ENCODE measurements at places on chromosomes 16 and 17.
A peak's percentile ranks its signal among the peaks of the same experiment; 100 is the strongest.

GRCh38 chr16:3760518-3760917 lies 43.2 kb upstream of the TRAP1 start:
- no peak for DNase-seq

- DNase-seq, result no peak
Observed at GRCh38 chr16:24652803-24653202, 76.6 kb upstream of the TNRC6A start.

DNA sequence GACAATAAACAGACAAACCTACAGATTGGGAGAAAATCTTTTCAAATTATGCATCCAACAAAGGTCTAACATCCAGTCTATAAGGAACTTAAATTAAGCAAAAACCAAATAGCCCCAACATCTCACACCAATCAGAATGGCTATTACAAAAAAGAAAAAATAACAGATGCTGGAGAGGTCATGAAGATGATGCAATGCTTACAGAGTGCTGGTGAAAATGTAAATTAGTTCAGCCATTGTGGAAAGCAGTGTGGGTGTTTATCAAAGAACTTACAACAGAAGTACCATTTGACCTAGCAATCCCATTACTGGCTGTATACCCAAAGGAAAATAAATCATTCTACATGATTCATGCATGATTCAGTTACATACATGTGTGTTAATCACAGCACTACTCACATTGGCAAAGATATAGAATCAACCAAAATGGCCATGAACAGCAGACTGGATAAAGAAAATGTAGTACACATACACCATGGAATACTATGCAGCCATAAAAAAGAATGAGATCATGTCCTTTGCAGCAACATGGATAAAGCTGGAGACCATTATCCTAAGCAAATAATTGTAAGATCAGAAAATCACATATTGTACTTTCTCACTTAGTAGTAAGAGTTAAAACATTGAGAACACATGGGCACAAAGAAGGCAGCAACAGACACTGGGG lies 223.9 kb upstream of the WSB1 start:
- no peak for DNase-seq

GRCh38 chr17:57541472-57542394 lies 203.4 kb downstream of the CCDC182 start:
- no peak for DNase-seq

- DNase-seq, result no peak
Observed at GRCh38 chr17:18225642-18226283, 328 bp downstream of the LLGL1 start.

- DNase-seq, result peak; percentile 81
Observed at GRCh38 chr16:30186782-30187555, 3.6 kb downstream of the CORO1A start.

GRCh38 chr17:50047083-50047482 lies 8.8 kb upstream of the ITGA3 start:
- DNase-seq, result no peak

- DNase-seq, result no peak
Observed at GRCh38 chr17:4576729-4577322, 7.5 kb upstream of the SMTNL2 start.

DNA sequence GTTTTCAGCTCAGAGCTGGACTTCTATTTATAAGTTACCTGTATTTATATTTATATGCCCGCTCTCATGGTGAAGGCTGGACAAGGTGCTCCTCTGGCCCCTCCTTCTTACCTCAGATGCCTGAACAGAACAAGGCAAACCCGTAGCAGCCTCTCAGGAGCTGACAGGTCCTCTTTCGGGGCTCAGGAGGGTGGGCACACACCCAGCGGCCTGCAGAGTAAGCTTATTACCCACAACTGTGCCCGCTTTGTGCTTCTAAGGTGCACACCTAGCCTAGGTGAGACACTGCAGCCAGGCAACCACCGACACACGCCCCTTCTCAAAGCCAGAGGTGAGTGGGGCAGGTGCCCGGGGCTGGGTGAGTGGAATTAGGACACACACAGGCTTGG lies 5.3 kb downstream of the NKIRAS2 start:
- DNase-seq, result no peak

DNA sequence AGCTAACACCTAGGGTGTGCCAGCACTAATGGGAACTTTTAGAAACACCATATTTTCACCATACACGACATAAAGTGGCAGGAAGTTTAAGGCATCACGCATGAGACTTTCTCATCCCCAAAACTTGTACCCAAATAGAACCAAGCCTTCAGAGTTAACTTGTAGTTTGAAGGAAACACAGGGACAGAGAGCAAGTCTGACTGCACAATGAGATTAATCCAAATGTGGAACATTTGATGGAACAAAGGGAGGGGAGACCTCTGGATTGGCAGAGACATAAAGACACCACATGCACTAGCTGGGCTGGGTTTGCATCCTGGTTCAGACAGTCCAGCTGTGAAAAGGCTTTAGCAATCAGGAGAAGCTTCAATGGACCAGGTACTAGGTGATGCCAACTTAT lies 24.1 kb downstream of the NPRL3 start:
- no peak for DNase-seq

GRCh38 chr16:88633684-88634140 lies 4.7 kb upstream of the IL17C start:
- peak; percentile 52 for DNase-seq

DNA sequence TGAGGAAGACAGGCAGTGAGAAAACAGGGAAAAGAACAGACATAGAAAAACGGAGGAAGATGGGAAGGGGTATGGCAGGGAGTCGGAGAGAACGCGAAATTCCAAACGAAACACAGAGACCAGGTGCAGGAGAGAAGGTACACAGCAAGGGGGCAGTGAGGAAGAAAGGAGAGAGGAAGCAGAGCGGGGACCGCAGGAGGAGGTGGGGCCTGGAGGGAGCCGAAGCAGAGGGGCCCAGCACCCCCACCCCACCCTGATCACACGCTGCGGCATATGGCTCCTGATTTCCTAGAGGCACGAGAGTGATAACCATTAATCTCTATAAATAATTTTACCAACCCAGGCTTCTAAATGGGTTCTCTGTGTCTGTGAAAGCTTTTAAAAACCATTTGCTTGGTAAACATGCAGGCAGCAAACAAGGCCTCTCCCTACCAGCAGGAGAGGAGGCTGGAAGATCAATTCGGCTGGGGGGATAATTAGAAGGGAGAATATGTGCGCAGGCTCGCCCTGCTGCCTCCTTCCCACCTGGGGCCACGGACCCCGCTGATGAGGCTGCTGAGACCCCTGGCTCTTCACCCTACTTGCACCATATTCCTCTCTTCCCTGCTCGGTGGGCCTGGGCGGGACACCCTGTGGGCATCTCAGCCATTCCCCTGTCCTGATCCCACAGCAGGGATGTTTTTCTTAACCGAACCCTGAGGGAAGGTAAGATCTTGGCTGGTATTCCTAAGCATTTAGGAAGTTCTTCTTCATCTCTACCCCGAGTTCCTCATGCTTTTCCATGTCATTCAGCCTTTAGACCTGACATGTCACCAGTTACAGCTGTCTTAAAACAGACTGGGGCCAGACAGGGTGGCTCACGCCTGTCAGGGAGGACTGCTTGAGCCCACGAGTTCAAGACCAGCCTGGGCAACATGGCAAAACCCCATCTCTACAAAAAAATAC lies 86.7 kb downstream of the TMEM132E start:
- DNase-seq, result no peak

DNA sequence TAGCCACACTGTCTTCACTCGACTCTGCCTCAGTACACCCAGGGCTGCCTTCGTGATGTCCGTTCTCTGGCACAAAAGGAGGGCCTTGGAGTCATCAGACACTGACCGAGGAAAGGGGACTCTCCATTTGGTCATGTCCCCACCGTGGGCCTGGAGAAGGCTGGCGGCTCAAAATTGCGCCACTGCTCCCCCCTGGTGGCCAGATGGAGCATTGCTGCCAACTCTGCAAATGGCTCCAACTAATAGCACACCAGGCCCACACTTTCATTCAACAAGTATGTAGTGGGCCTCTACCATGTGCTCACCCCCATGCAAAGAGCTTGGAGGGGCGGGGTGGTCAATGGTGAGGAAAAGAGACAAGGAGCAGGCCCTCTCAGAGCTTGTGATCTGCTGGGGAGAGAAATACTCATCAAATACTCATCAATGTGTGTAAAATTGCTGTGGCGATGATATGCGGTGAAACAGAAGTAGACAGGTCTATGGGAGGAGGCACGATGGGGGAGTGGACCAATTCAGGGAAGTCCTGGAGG lies 5.2 kb upstream of the GRIN2C start:
- peak; percentile 65 for DNase-seq

DNA sequence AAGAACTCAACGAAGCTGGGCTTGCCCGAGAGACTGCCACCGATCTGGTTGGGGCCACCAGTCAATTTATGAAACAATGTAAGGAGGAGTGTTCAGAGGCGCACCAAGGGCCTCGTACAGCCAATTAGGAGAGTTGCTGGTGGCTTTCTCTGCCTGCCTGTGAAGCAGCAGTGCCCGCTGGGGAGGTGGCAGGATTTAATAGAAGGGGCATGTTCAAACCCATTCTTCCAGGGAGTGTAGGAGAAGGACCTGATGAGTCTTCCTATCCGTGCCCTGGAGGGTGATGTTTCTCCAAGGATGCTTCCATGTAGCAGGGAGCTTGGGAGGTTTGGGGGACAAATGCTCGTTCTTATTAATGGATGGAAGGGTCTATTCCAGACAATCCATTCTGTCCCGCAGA lies 178.4 kb downstream of the CCDC182 start:
- no peak for DNase-seq

DNA sequence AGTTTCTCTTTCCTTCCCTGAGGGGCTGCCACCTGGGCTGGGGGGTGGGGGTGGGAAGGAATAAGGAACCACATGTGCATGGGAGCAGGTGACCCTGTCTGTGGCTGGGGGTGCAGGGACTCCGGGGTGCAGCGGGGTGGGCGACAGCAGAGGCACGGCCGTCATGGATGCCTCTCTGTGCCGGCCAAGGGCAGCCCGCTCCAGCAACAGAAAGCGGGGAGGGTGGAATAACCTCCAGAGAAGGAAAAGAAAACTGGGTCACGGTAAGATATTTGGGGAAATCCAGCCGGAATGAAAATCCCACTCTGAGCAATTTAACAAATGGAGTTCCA lies 4.2 kb downstream of the NDUFAF8 start:
- no peak for DNase-seq

DNA sequence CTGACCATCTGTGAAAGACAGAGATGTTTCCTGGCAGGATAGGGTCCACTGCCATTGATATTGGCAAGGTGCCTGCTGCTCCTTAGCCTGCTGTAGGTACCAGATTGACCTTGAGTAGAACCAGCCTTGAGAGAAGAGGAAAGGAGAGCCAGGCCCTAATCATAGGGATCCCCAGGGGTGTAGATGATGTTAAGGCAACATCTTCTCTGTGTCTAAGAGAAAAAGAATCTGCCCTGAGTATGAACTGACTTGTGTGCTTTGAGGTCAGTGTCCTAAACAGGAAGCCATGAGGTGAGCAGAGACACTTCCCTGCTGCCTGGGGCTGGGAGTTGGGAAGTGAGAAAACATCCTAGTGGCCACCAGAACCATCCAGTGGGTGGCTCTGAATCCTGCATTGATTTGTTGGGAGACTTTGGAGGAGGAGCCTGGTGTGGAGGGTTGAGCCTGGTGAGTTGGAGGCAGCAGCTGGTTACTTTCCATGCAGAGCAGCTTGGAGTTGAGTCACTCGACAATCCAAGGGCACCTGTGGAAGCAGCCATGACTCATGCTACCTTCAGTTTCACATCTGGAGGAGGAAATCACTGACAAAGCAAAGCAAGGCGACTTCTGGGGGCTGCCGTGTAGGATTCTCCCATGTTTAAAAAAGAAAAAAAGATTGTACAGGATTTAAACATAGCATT lies 47.8 kb downstream of the BMERB1 start:
- DNase-seq, result peak; percentile 6

DNA sequence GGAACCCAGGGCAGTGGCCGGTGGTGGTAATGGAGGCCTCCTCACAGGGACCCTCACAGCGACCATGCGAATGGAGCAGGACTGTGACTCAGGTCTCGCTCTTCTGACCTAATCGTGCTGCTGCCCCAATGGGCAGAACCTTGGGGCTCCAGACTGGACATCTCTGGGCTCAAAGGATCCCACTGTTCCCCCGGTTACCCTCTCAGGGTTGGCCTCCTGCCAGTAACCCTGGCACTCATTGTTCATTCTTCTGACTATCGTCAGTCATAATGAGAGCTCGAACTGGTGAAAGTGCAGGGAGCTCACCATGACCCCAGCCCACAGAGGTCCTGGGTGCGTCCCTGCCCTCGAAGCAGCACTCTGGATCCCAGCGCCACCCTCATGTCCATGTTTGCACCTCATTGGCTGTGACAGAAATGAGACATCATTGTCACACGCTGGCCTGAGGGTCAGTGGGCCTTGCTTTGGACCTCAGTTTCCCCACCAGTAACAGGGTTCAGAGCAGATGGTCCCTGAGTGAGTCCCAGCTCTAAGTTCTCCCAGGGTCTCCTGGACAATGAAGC lies 4.0 kb upstream of the NPRL3 start:
- DNase-seq, result no peak

DNA sequence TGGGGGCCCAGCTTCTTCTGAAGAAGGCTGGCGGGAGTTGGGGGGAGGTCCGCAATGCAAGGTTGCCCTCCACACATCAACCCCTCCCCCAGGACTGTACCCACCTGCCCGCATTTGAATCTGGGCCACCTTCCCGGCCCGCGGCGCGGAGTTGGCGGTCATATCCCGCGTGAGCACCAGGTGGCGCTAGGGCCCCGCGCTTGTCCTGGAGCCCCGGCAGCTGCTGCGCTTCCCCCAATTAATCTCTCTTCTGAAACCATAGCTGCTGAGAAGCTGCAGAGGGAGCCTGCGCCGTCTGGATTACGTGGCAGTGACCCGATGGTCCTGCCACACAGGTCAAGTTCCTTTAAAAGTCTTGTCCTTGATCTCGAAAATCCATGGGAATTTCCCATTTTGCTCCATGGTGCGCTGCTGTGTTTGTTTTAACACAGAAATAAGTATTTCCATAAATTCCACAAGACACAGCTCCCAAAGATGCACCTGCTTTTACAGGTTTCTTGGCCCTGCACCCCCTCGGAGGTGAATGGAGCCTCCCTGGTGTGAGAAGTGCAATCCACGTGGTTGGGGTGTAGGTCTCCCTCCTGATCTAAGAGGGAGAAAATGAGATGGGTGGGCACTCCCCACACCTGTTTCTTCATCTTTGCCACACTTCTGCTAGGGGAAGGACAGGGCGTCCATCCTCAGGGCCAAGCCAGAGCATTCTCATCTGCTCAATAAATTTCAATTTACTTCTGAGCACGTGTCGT lies 22.1 kb downstream of the COX4I1 start:
- peak; percentile 70 for DNase-seq

GRCh38 chr17:56815711-56816110 lies 18.0 kb downstream of the C17orf67 start:
- no peak for DNase-seq

DNA sequence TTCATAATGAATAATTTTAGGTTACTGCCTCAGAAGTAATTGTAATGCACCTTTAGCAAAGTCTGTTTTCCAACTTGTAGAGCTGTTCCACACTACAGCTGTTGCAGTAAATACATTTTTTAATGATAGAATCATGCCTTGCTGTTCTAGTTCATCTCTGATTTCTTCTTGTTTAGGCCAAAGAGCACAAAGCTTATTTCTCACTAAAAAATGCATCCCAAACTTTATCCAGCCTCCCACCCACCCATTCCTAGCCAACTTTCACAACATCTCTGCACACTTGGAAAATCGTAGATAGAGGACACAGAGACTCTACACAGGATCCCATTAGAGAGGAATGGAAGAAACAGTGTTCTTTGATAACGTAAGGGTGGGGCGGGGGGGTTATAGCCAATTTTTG lies 252.2 kb upstream of the DYNLRB2 start:
- no peak for DNase-seq

GRCh38 chr17:34356194-34356593 lies at the start of gene CCL13:
Gene CCL13, plus strand, starts transcription at chr17:34356480. Its CDS starts 47 bp downstream, at chr17:34356527.
- no peak for DNase-seq

- no peak for DNase-seq
Observed at GRCh38 chr16:2719328-2720063, 528 bp downstream of the PRSS27 start.
